Fibroblast of skin of abdomen (primary cell): ENCODE measurements at places on chromosomes 11 and 22.

DNA sequence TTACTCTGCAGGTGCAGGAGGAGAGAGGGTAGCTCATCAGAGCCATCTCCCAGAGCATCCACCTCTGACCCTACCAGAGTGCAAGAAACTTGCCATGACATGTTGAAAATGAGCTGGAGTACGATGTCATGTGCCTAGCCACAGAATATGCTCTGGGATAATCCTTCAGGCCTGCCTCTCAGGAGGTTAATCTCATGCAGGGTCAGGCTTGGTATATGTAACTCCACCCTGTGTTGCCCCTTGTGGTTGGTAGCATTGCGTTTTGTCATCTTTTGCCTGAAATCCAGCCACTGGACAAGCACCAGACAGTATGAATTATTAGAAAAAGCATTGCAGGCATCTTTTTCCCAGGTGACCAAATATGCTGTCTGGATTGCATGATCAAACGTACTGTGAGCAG, 36.2 kb downstream of the CNTF start:
- DNase-seq = no peak

DNA sequence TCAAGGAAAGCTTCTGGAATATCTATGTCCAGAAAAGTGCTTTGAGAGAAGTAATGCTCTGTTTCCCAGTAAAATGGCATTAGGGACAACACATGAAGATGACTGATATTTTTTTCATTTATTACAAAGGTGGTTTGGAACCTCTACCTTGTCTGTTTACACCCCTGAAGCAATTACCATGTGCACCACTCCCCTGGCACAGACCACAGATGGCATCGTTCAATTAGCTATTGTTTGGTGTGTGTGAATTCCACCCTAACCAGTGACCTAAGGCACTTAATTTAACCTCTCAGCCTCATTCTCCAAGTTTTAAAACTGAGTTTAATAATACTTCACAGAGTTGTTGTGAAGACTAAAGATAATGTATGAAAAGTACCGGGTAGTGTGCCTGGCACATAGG, 127.6 kb upstream of the BMAL1 start:
- no peak for DNase-seq

DNA sequence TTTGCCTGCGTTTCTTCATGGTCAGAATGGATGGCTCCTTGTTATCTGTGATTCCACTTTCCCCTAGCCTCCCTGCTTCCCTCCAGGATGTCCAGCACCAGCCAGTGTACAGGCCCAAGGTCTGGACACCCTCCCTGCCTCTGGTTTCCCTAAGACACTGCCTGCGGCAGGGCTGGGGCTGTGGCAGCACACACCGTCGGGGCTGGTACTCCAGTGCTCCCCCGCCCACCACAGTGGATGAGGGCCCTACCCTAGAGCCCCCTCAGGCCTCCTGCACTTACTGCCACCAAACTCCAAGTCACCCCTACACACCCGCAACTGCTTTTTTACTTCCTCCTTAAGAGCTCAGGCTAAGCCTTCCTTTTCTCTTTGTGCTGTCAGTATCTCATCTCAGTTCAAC, 28.9 kb downstream of the ZNF214 start:
- DNase-seq = no peak

DNA sequence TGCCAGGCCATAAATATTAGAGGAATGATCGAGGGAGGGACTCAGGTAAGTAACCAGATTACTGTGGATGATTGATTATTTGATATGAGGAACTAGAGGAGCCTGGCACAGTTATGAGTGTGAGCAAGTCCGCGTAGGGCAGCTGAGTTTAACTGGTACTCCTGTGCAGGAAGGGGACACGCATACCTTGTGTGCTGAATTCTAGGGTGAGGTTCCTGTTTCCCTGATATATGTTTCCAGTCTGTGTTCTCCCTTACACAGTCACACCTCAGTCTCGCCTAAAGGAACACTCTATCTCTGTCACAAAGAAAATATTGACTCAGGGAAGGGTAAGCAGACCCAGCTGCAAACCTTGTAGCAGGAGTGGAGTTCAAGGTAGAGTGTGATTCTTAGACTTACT, 17.4 kb downstream of the SGSM3 start:
- no peak for DNase-seq

DNA sequence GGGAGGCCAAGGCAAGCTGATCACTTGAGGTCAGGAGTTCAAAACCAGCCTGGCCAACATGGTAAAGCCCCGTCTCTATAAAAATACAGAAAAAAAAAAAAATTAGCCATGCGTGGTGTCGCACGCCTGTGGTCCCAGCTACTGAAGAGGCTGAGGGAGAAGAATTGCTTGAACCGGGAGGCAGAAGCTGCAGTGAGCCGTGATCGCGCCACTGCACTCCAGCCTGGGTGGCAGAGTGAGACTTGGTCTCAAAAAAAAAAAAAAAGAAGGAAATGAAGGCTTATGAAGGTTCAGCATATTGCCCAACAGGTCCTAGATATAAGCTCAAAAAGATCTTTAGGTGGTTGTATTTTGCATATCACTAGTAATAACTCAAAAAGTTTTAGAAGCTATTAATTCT, 10.2 kb downstream of the ATL3 start:
- no peak for DNase-seq

- DNase-seq = no peak
Observed at GRCh38 chr11:113760241-113760640, 13.3 kb downstream of the ZW10 start.

- no peak for DNase-seq
Observed at GRCh38 chr11:9029422-9029821, 25.6 kb upstream of the NRIP3 start.

GRCh38 chr11:120308081-120308480, 17.0 kb upstream of the TLCD5 start:
- no peak for DNase-seq

DNA sequence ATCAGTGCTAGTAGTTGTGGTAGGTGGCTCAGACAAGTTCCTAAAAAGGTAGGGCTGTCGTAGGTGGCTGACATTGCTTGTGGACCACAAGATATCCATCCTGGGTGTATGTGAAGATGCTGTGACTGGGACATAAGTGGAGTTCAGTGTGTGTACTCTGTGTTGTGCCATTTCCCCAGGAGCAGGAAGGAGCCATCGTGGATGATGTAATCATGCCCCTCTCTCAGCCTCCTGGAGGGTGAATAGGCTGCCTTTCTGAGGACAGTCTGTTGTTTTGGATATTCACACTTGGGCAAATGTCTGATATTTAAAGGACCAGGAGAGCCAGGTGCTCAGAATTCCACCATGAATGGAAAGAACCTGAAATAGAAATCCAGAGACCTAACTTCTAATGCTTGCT, 2.7 kb downstream of the HEPHL1 start:
- DNase-seq = no peak

GRCh38 chr11:73578592-73579185, 19.2 kb downstream of the FAM168A start:
- peak; percentile 4 for DNase-seq

- no peak for DNase-seq
Observed at GRCh38 chr22:24809331-24809730, 3.3 kb downstream of the SGSM1 start.
